ENCODE measurements at places on chromosomes 11 and 22.

- DNase-seq, result no peak
Observed at GRCh38 chr11:12458042-12458441, 80.7 kb downstream of the PARVA start.

DNA sequence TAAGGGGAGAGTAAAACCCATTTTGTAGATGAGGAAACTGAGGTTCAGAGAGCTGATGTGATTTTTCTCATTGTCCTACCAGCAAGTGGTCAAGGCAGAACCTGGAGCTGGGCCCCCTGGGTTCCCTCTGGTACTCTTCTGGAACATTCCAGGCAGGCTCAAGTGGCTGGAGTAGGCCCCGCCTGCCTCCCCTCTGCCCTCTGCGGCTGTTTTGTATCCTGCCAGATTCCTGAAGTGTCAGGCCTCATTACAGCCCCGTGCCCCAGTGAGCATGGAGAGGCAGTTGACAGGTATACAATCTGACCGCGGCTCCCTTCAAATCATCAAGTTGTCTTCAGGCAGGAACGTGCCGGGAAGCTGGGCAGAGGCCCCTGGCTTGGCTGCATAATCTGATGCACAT is 94.6 kb upstream of the CD82 start:
- DNase-seq, result no peak

- no peak for DNase-seq
Observed at GRCh38 chr11:129871914-129872313, 23.5 kb downstream of the NFRKB start.

- DNase-seq, result no peak
Observed at GRCh38 chr11:134463716-134464115, 51.7 kb upstream of the B3GAT1 start.

DNA sequence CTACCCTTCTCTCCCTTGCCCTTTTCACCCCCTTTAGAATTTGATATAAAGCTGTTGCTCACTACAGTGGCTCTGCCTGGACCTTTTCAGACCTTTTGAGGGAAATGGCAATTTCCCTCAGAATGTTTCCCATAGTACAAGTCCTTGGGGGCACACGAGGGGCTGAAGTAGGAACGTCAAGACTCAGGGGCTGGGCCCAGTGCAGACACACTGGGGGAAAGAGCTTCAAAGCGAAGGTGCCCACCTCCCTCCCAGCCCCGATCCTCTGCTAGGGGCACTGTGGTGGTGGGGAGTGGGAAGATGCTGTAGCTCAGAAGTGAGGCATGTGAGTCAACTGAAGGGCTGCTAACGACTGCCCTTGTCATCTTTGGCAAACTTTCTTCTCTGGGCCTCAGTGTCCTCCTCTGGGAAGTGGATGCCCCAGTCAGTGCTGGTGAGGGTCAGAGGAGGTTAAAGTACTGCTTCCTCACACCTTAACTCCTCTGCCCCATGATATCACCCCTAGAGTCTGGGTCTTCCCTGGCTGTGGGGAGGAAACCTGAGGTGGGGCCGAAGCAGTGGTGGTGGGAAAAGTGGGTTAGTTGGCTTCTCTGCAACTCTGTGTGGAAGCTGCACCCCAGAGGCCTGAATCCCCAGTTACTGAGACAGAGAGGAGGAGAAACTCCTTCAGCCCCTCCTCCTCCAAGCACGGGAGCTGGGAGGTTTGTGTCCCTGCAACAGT is 425.3 kb upstream of the B3GAT1 start:
- DNase-seq, result no peak
